ENCODE measurements at places on chromosomes 13 and 19. TPM values are rescaled to one million over a fixed set of nuclear protein-coding genes. Genes with fewer than 3 reads are reported as not detected.

GRCh38 chr19:50333235-50333736, 4.1 kb upstream of the KCNC3 start:
- DNase-seq: no peak

Gene TYROBP
- 52.6 TPM for total RNA-seq

Gene PDE4A
- total RNA-seq: 0.24 TPM

- DNase-seq: no peak
Observed at GRCh38 chr19:38862321-38863059, 12.7 kb upstream of the HNRNPL start.

Gene LGALS14
- 0.14 TPM for total RNA-seq

Gene FGF9
- 0.28 TPM for total RNA-seq

Gene HS6ST3
- 0.05 TPM for total RNA-seq
